ENCODE measurements at places on chromosomes 7 and 10.

- DNase-seq = no peak
Observed at GRCh38 chr10:91088300-91089140, 131.9 kb upstream of the PCGF5 start.

GRCh38 chr7:72403458-72404076, 8.6 kb downstream of the CALN1 start:
- DNase-seq = no peak

- no peak for DNase-seq
Observed at GRCh38 chr7:158507917-158508316, 79.7 kb downstream of the PTPRN2 start.

DNA sequence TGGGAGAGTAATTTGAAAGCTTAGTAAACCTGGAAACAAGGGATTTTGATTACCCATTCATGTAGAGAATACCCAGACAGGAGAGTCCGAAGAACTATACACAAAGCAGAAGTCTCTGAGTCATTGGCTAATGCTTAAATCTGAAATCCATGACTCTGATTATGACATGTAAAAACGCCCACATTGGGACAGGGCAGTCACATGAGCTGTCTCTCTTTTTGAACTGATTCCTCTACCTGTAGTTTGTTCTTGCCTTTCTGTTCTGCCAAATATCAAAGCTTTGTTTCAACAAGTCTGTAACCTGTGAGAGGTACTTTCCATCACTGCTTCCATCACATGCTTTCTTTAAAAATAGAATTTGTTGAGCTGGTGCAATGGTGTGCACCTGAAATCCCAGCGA, 4.3 kb upstream of the GPNMB start:
- DNase-seq = no peak

GRCh38 chr7:131173145-131173890, 154.4 kb upstream of the MKLN1 start:
- DNase-seq = no peak
